HCT116 (cell line): ENCODE measurements at places on chromosomes 13 and 19.

GRCh38 chr19:44345959-44346358, 10.5 kb downstream of the ZNF112 start:
- DNase-seq = no peak

- no peak for DNase-seq
Measured at GRCh38 chr13:45615501-45616101, at the start of gene ERICH6B. Gene ERICH6B (minus strand): TSS chr13:45615739. CDS start chr13:45597005, 18,734 bp downstream.

GRCh38 chr19:1162404-1163282, 11.4 kb downstream of the SBNO2 start:
- no peak for DNase-seq

- DNase-seq = no peak
Measured at GRCh38 chr13:42078128-42078808, 29.8 kb downstream of the DGKH start.

DNA sequence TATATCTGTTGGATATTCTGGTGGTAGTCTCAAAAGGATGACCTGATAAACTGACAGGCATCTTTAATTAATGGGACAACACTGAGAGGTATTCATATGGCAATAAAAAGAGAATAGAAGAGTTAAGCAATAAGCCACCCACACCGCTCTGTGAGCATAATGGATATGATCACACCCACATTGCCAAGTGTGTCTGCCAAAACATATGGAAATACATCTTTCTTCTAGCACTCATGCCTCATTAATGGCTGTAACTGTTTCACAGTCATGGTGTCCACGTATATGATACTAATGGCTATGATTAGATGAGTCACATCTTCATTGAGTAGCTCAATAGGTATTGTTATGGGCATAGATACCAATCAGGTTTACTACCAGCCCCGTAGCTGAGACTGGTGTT, 13.1 kb downstream of the IGFL3 start:
- no peak for DNase-seq
